Stimulated activated CD8-positive, alpha-beta memory T cell treated with anti-CD3 and anti-CD28 coated beads, Interleukin-7, amount 100 ng/mL, for 48 hours (primary cell): ENCODE measurements at places on chromosomes 4 and X.

DNA sequence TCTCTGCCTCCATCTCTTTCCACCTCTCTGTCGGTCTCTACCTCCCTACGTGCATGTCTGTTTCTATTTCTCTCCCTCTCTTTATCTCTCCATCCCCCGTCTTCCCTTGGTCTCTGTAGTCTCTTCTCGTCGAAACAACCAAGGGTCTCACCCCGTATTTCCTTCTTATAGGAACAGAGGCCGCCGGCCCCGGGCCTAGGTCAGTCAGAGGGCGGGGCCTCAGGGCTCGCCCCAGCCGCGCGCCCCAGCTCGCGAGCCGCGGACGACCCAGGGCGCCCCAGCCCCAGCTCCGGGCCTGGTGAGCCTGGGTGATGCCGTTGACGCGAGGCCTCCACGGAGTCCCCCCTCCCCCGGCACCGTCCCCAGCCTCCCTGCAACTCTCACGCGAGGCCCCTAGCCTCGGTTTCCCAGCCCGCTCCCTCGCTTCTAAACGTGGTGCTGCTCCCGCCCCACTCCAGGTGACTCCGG, 6.6 kb downstream of the TIMM17B start:
- DNase-seq: no peak

DNA sequence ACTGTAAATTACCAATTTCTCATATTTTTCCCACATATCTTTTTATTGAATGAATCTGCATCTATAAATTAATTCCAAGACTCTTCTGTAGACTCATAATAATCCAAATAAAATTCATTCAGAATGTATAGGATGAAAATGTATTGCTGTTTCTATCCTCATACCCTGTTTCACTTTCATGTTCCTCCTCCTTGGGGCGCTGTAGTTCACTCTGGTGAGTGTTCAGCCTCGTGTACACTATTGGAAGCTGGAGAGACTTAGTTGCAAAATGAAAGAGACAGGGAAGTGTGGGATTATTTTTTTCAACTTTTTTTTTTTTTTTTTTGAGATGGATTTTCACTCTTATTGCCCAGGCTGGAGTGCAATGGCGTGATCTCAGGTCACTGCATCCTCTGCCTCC, 296.1 kb downstream of the TLL1 start:
- DNase-seq: no peak

DNA sequence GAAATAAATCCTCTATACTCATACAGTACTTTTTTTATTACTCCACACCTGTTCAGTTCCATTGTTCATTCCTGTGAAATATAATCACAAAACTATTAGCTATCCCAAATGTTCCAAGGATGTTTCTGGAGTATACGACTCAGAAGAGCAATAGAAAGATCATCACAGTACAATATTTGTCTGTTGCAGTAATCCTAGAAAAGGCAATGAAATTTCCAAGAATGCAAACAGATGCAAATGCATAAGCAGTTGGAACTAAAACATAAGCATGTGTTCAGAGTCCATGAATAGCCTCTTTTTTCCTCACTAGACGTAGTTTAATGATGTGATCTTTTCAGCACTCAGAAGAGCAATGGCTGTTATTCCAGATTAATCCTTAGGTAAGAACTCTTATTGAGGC, 55.2 kb downstream of the RTL3 start:
- DNase-seq: no peak

DNA sequence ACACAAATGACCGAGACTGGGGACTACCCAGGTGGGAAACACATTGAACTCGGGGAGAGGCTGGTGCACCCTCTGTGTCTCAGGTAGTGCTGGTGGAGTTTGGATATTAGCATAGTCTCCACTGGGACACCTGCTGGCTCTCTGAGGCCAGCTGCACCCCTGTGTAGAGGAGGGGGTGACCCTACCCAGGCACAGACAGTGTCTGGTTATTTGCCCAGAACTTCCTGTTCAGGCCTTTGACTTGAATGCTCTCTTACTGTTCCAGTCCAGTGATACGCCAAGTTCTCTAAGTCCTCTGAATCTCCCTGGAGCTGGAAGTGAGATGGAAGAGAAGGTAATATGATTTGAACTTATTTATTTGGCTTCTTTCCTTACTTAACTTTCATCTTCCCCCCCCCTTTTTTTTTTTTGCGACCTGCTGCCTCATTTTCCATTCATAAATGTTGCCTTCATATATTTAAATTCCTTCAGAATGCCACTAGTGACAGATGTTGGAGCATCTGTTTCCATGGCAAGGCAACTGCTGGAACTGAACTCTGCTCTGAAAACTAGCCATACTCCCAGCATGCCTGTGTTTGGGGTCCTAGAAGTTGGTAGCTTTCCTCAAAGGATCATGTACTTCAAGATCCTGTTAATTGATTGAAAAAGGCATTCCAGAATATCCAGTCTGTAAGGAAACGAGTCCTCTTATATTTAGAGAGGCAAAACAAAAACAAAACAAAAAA, 76.7 kb downstream of the AASDH start:
- DNase-seq: no peak

GRCh38 chr4:86256086-86256485, 103.8 kb downstream of the MAPK10 start:
- DNase-seq: no peak

DNA sequence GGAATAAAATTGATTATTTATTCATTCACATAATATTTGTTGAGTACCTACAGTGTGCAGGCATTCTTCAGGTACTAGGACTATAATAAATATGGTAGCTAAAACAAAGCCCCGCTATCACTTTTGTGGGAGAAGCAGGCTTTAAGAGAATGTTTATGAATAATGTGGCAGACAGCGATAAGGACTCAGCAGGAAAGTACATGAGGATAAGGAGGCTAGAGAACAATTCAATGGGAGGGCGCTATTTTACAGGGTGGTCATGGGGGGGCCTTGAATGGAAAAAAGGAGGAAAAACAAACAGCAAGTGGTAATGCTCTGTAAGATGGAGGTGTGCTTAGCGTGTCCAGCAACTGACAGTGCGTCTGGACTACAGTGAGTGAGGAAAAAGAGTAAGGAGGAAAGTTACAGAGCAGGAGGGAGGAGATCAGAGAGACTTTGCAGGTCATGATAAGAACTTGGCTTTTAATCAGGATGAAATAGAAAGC, 264.2 kb upstream of the ETNPPL start:
- no peak for DNase-seq

DNA sequence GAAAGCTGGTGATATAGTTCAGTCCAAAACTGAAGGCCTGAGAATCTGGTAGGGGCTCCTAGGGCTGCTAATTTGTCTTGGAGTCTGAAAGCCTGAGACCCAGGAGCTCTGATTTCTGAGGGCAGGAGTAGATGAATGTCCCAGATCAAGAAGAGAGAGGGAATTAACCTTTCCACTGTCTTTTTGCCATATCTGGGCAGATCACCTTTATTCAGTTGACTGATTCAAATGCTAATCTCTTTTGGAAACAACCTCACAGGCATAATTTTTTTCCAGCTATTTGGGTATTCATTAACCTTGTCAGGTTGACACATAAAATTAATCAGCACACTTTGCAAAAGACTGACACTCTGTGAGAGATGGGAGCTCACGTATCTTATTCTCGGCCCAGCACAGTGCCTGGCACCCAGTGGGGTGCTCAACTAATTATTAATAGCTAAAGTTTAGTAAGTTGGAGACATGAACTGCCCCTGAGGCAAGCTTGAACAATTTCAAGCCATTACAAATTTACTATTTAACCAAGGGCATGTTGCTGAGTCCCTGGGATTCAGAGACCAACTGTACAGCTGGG, 114.3 kb downstream of the CPEB2 start:
- DNase-seq: no peak

- no peak for DNase-seq
Observed at GRCh38 chrX:71945237-71945805, 34.7 kb downstream of the NHSL2 start.

GRCh38 chr4:38209654-38210053, 249.5 kb downstream of the PTTG2 start:
- DNase-seq: no peak

- no peak for DNase-seq
Observed at GRCh38 chrX:31178769-31179125, 106.9 kb upstream of the FTHL17 start.

- no peak for DNase-seq
Observed at GRCh38 chr4:174222266-174222872, 61.1 kb downstream of the FBXO8 start.

DNA sequence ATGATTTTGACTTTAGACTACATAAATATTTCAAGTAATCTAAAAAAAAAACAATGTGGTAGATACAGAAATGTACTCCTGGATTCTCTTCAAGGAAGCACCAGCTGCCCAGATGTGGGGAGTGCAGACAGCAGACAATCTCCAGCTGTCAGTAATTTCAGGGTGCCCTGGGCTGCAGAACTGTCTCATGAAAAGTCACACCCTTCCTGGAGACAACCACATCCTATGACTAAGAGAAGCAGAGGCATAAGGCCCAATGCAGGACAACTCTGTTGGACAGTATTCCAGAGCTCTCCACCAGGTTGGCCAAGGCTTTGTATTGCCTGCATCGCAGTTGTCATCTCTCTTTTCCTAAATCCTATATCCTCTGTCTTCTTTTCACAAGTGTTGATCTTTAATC, 34.4 kb upstream of the BLTP1 start:
- DNase-seq: no peak

DNA sequence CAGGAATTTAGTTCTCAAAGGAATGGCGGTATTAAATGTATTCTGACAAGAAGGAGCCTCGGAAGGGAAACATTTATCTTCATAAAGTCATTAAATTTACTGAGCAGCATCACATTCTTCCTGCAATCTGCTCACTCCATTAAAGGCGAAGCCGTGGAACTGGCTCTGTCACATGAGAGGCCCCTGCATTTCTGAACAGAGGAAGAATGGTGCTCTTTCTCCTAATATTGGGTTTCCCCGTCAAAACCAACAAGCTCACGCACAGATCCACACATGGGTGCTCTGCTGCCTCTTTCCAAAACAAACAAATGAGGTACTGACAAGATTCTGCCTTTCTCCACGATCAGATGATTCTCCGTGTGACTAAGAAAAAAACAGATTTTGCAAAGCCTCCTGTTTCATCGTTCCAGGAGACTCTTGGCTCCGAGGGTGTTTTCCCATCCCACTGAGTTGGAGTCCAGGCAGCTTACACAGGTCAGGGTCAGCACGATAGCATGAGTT, 191.2 kb downstream of the IDS start:
- no peak for DNase-seq

DNA sequence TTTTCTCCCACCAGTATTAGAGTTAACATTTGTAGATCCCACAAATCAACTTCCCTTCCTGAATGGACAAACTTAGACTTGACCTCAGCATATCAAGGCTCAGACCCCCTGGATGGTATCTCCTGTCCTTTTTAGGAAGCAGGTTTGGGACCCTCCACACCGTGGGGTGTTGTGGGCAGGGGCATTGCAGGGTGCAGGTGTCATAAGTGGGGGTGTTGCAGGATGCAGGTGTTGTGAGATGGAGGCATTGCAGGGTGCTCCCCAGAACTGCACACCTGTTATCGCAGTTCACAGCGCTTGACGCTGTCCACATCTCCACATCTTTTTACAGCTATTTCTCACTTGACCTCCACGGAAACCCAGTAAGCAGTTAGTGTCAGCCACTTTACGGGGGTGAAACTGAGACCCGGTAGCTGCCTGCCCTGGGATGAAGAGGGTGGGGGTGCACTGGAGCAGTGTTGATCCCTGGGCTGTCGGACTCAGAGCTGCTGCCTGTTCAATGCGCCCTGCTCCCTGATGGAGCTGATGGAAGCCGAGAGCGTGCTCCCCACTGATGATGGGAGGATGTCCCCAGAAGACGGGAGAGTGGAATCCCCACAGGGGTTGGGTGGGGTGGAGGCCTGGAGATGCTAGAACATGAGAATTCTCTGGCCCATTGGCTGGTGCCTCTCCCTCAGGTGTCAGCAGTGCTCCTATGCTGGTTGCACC, 25.3 kb downstream of the SH3TC1 start:
- DNase-seq: no peak
